ENCODE measurements at places on chromosomes 2 and 18.

DNA sequence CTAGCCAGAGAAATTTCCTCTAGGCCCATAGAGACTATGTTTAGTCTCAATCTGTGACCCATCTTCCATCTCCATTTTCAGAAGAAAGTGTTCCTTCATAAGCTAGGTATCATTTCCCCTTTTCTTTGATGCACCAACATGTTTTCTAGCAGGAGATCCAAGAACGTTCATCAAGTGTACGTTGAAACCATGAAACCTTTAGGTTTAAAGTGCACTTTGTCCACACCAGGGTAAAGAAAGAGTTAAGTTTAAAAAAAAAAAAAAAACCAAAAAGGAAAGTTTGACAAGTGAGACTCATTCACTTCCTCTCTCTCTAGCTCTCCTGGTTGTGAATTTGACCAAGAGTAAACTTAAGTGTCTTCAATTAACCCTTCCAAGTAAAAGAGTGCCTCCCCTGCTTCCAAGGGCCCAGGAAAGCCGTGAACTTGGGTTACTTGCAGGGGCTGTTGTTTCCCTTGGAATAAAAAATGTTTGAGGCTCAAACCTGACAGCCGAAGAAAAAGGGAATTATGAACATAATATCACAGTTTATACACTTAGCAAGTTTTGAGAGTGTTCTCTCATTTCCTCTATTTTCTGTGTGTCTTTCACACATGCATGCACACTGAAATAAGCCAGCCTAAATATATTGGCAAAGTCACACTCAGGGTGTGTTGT, 56.7 kb downstream of the LBH start:
- DNase-seq = no peak

- DNase-seq = no peak
These were observed 66.0 kb upstream of the HDAC4 start for GRCh38 chr2:239466755-239467271.

GRCh38 chr18:56935434-56936040, 211.3 kb upstream of the BOD1L2 start:
- no peak for DNase-seq

DNA sequence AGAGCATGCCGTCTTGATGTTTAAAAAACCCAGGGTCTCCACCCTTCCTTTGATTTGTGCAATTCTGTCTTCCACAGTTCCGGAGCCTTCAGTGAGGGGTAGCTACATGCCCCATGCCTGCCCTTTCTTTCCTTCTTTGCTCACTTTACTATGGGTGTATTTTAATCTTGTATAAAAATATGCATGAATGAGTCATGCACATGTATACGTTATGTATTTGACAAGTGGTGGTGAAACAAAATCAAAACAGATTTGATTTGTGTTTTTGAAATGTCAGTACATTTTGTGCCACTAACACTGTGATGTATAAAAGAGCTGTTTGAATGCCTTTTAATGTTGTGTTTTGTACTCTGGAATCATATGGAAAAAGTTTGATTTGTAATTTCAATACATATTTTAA, 126.5 kb downstream of the RNF144A start:
- DNase-seq = no peak

DNA sequence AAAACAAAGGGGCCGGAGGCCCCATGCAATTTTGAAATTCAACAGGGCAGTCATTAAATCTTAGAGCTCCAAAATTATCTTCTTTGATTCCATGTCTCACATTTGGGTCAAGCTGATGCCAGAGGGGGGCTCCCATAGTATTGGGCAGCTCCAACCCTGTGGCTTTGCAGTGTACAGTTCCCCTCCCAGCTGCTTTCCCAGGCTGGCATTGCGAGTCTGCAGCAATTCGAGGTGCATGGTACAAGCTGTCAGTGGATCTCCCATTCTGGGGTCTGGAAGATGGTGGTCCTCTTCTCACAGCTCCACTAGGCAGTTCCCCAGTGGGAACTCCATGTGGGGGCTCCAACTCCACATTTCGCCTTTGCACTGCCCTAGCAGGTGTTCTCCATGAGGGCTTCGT, 72.7 kb upstream of the ARHGAP15 start:
- no peak for DNase-seq

DNA sequence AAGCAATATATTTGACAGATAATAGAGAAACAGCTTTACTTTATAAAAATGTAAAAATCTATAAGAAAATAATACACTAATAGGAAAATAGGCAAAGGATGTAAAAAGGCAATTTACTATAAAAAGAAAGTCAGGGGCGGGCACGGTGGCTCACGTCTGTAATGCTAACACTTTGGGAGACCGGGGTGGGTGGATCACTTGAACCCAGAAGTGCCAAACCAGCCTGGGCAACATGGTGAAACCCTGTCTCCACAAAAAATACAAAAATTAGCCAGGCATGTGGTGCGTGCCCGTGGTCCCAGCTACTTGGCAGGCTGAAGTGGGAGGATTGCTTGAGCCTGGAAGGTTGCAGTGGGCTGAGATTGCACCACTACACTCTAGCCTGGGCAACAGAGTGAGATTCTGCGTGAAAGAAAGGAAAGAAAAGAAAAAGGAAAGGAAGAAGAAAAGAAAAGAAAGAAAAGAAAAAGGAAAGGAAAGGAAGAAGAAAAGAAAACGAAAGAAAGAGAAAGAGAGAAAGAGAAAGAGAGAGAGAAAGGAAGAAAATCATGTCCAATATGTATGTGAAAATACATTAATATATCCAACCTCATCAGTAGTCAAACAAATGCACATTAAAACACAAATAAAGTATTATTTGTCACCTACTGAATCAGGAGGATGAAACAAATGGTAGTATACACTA, 65.1 kb downstream of the ADD2 start:
- no peak for DNase-seq

GRCh38 chr2:71849111-71849510, 298.6 kb downstream of the CYP26B1 start:
- no peak for DNase-seq

- DNase-seq = peak; percentile 24
These were observed 77.8 kb upstream of the B3GNT2 start for GRCh38 chr2:62118160-62118559.

- no peak for DNase-seq
These were observed 115.1 kb upstream of the NCK2 start for GRCh38 chr2:105629634-105630033.

DNA sequence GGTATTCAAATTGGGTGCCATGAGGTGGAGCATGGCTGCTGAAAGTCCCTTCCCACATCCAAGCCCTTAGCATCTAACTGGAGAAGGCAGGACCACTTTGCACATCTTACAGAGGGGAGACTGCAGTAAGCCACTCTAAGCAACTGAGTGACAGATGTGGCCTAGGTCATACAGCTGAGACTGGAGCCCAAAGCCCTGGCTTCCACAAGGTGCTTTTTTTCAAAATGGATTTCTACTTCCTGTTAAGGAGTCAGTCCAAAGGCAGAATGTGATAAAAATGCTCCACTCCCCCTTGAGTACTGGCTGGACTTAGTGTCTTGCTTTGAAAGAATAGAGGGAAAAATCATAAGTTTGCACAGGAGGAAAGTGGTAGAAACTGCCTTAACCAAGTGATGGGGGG, 424.0 kb upstream of the SPRED2 start:
- no peak for DNase-seq

GRCh38 chr2:64934530-64934929, 54.7 kb upstream of the SLC1A4 start:
- DNase-seq = no peak

GRCh38 chr2:177265824-177266817, 1.6 kb upstream of the NFE2L2 start:
- peak; percentile 78 for DNase-seq

DNA sequence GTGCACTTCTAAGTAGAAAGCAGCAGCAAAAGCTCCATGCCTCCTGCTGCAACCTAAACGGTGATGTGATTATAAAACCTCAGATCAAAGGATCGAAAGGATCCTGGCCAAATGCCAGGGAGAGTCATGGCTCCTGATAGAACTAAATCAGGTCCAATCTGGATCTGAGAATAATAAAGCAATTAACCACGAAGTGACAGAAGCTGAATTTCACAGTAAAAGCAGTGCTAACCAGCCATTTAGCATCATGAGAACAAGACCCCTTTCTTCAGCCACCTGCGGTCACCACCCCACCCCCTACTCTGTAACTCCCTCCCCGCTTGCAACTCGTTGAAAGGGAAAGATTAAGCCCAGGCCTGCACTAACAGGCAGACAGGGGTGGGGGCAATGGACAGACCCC, 748.7 kb downstream of the BCL11A start:
- no peak for DNase-seq

GRCh38 chr18:46950064-46950656, 32.8 kb downstream of the KATNAL2 start:
- DNase-seq = no peak

DNA sequence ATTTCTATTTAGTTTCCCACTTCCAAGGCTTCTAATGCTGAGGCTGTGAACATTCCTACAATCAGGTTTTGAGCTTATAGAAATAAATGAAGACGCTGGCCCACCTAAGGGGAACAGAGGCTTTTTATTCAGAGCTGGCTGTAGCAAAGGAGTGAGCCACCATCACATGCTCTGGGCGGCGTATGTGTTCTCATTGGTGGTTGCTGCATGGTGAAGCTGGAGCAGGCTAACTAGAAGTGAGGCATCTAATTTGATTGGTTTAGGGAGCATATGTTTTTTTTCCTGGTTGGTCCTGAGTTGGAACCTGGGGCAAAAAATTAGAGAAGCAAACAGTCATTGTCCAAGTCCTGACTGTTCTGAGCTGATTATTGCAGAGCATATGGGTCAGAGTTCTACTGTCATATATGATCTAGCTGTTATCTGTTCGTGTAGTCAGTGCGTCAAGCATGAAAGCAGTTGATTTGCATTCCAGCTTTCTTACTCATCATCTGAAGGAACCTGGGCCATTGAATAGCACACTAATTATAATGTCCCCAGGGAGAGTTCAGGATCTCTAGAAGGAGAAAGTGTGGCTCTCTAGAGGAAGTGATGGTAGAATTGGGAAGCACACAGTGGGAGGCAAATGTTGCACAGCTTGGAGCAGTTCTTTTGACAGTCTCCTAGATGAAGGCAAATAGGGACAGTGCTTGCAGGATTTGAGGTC, 279.6 kb downstream of the PARD3B start:
- no peak for DNase-seq

DNA sequence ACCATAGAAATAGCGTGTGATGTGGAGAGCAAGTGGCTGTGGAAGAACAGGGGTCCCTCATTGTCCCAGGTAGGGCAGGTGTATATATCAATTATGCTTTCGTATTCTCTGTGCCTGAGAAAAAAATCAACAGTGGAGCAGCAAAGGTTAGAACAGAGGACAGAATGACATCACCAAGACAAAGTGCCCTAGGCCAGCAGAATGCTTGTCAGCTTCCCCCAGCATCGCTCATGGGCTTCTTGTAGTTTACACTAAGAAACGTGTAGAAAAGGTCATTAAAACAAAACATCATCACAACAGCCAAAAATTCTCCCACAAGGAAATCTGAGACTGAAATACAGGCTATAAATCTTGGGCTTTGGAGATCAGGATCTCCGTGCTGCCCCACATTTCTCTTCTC, 288.0 kb downstream of the TDRD15 start:
- DNase-seq = no peak

- no peak for DNase-seq
These were observed 9.0 kb upstream of the MBP start for GRCh38 chr18:77141401-77142118.

DNA sequence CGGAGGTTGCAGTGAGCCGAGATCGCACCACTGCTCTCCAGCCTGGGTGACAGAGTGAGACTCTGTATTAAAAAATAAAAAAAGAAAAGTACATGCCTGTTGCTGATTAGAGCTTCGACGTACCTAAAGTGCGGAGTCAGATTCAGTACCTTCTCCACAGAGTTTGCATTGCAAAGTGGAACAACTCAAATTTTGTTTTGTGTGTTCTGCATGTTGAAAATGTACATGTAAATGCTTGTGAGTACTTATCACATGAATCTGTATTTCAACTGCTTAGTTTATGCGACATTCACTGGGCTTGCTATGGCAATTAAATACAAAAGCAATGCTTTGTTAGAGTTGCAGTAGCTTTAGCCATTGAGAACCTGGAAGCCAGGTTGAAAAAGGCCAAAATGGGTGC, 36.4 kb downstream of the ACTR2 start:
- DNase-seq = no peak

DNA sequence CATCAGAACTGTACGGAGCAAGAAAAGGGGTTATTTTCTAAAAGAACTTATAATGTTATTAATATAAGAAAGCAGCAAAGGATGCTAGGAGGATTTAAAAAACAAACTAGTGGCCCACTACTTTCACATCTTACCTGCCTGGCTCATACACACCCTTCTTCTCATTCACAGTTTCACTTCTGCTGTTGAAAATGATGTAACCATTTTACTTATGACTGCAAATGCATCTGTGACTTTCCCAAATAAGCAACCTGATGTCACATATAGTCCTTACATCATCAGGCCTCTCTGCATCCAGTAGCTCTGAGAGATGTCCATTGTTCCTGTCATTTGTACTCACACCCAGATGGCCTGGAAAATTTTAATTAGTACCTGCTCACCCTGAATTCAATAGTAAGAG, 101.8 kb upstream of the MYO3B start:
- no peak for DNase-seq

DNA sequence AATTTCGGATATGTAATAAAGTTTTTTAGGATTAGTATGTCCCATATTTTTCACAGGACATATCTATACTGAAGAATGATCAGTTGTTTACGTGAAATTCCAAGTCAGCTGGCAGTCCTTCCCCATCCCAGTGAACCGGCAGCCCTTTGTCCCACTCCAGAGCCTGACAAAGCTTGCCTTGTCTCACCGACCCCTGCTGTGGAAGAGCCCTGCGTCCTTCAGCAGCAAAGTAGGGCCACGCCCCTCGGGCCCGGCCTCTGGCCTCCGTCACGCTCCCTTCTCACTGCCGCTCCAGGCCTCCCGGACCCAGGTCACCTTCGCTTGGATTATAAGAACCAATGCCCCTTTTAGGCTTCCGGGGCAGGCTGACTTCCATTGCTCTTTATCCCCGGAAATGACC, 89.8 kb upstream of the TGIF1 start:
- no peak for DNase-seq

GRCh38 chr18:55381277-55381676, 206.7 kb downstream of the TCF4 start:
- no peak for DNase-seq

- DNase-seq = no peak
These were observed 59.9 kb downstream of the TNP1 start for GRCh38 chr2:216799873-216800431.

DNA sequence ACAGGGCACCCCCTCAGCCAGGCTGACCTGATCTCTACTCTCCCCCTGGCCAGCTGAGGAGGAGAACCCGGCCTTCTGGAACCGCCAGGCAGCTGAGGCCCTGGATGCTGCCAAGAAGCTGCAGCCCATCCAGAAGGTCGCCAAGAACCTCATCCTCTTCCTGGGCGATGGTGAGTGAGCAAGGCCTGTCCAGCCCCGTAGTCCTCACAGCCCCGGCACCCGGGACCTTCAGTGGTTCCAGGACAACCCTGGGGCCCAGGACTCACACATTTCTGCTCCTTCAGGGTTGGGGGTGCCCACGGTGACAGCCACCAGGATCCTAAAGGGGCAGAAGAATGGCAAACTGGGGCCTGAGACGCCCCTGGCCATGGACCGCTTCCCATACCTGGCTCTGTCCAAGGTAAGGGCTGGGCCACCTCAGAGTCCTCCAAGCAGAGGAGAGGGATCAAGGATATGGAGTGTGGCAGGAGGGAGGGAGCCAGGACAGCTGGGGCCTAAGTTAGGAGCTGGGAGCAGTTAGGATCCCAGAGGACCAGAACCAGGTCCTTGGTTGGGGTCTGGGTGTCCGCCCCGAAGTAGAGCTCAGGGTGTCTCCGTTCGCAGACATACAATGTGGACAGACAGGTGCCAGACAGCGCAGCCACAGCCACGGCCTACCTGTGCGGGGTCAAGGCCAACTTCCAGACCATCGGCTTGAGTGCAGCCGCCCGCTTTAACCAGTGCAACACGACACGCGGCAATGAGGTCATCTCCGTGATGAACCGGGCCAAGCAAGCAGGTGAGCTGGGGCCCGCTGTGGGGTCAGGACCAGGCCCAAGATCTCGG, 555 bp downstream of the ALPI start:
- no peak for DNase-seq
